Glomerular endothelial cell (primary cell): ENCODE measurements at places on chromosomes 7 and 10.

GRCh38 chr10:112650588-112651030, 203.6 kb downstream of the VTI1A start:
- DNase-seq, result no peak

GRCh38 chr10:90007226-90007625, 305.8 kb downstream of the KIF20B start:
- no peak for DNase-seq

DNA sequence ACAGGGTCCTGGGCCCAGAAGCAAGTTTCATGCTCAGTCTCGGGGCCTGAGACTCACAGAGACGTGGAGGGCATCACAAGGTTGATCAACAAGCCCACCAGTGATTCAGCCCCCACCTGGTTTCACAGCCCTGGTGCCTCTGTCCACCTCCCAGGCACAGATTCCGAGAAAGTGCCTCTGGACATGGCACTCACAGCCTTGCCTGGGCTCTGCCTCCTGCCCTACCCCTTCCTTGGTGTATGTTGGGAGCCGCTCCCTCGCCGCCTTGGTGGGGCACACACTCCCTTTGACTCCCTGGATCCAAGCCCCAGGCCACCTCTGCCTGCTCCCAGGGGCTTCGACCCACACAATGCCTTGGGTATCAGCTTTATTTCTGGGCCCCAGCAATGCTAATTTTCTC, 200.8 kb upstream of the PPP2R2D start:
- no peak for DNase-seq

GRCh38 chr7:151339651-151340382, 1.8 kb upstream of the NUB1 start:
- no peak for DNase-seq

- DNase-seq, result no peak
Observed at GRCh38 chr10:25698638-25699037, 235.4 kb upstream of the MYO3A start.

- no peak for DNase-seq
Observed at GRCh38 chr10:10961072-10961471, 56.6 kb upstream of the CELF2 start.

DNA sequence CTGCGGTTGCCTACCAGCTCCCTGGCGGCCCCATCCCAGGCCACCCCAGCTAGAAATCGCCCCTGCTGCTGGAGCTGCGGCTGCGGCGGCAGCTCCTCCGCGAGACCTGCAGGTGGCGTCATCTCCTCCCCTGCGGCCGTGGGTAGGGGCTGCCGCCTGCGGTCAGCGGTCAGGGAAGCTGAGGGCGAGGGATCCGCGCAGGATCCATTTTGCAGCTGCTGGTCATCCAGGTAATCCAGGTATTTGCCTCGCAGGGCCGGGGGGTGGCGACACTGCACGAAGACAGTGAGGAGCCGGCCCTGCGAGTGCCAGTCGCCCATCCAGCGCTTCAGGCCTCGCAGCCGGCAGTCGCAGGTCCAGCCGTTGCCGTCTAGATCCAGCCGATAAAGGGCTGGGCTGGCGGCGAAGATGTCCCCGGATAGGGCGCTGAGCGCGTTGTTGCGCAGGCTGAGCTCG, 1.5 kb downstream of the TRIL start:
- no peak for DNase-seq

DNA sequence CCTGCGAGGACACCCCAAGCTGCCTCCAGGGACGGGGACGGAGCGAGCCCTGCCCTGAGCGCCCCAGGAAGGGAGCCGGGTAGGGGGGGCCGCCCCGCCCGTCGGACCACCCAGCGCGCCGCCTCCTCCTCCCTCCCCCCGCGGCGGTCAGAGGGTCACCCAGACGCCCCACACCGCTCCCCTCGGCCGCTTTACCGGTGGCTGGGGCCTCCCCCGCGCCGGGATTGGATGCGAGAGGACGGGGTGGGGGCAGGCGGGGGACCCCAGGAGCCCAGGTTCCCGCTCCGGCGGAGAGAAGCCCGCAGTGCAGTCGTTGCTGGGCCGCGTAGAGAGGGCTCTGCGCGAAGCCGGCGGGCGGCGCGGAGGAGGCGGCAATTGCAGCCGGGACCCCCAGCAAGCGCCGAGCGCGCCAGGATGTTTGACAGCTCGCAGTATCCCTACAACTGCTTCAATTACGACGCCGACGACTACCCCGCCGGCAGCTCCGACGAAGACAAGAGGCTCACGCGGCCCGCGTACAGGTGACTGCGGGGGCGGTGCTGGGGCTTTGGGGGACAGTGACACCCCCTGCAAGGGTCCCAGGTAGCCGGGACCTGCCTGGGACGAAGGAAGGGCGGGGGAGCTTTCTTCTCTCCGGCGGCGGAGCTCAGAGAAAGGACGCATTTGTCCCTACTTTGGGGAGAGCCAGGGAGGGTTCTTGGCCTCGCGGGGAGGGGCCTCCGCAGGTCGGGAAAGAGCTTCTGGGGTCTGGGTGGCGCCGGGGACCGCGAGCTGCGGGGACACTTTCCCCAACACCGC, at the start of gene FOXL3:
TSS of gene FOXL3 (plus strand) at position 415 of the 798 bp plus-strand sequence. CDS start at position 415, 0 bp downstream.
- no peak for DNase-seq

GRCh38 chr7:120586571-120586970, 271.4 kb downstream of the TSPAN12 start:
- no peak for DNase-seq

- no peak for DNase-seq
Observed at GRCh38 chr7:98329791-98330373, 48.4 kb downstream of the BRI3 start.
